ENCODE measurements at places on chromosomes 2 and 18.

- DNase-seq = no peak
Observed at GRCh38 chr2:145563741-145564615, 1044.1 kb upstream of the ZEB2 start.

GRCh38 chr2:58137221-58137620 is 90.6 kb downstream of the VRK2 start:
- DNase-seq = no peak

DNA sequence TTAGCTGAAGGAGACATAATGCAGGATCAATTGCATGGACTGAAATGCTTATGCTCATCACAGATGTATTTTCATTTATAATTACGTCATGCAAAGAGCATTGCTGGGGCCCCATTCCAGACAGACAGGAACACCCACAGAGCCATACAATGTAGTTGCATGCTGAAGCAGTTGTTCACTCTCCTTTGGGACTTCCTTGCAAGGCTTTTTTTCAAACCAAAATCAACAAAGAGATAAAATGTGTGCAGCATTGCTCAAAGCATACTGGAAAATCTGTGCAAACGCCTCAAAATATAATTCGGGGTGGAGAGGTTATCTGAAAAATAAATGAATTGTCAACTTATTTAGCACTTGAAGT is 463.2 kb downstream of the CDH2 start:
- no peak for DNase-seq

GRCh38 chr18:8657050-8657820 is 48.0 kb downstream of the RAB12 start:
- DNase-seq = no peak

- DNase-seq = no peak
Observed at GRCh38 chr2:5530011-5530696, 162.0 kb upstream of the SOX11 start.

DNA sequence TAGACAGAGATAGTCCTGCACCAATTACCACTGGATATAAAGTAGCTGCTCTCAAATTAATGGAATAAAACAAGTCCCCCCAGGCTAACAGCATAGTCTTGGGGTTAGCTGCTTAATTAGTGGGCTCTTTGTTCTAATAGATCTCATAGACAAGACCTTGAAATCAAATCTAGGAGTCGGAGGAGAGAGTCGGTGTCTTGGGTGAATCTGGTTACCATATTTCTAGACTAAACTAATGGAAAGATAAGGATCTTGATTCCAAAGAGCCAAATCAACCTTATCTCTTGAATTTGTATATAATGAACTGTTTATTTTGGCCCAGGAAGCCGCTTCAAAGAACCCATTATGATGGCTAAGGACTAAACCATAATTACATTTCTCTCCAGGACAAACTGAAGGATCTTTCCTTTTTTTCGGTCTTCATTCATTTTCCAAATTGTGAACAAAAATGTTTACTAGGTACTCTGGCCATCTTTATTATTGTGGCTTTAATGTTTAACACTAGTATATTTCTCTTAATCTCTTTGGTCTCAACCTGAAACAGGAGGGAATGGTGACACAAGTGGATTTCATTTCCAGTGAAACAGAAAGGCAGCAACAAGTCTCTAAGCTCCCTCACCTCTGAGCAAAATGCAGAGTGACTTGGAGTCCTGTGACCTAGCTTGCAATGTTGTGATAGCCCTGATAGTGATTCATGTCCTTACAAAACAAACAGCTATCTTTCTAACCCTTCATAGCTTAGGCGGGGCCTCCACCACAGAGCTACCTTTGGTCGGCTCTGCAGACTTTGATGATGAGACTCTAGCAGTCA is 137.9 kb upstream of the PARD3B start:
- DNase-seq = no peak

DNA sequence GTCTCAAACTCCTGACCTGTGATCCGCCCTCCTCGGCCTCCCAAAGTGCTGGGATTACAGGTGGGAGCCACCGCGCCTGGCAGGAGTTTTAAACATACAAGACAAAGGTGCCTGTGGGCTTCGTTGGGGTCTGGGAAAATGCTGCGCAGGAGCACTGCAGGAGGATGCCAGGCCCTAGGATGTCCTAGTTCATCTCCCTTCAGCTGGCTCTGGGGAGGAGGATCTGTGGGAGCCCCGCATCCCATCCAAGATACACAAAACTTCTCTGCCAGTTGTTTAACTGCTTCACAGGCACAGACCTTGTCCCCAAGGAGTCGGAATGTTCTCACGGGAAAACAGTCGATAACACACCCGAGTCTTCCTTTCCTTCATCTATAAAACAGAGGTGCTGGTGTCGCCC is 89.1 kb downstream of the POLR1A start:
- no peak for DNase-seq

Data from effector CD8-positive, alpha-beta T cell (primary cell).